ENCODE measurements at places on chromosomes 5 and 9. TPM values are rescaled to one million over a fixed set of nuclear protein-coding genes. Genes with fewer than 3 reads are reported as not detected.

- H3K36me3 ChIP-seq: no peaks in the 10 kb centered on the region
- no peaks in the 10 kb centered on the region for H3K27me3 ChIP-seq
- no peaks in the 10 kb centered on the region for H3K4me1 ChIP-seq
- no peak for DNase-seq
Observed at GRCh38 chr9:26685818-26686217, 206.8 kb downstream of the CAAP1 start.

DNA sequence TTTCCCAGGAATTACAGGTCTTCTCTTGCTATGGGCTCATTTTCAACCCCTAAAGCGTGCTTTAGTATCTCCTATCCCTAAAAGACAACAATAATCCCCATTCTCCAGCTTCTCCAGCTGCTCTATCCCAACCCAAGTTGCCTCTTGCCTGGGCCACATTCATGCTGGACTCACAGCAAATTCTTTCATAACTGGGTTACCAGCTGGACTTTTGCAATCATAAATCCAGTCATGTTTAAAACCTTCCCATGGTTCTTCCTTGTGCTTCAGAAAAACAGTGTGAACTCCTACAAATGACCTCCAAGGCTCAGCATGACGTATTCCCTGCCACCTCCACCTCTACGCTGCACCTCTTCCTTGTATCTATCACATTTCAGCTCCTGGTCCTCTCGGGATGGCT lies 346.9 kb downstream of the GADD45G start:
- H3K27me3 ChIP-seq: peaks cover 5% of the 10 kb centered on the region
- H3K36me3 ChIP-seq: no peaks in the 10 kb centered on the region
- no peak overlapping the region for H3K4me3 ChIP-seq
- H3K4me1 ChIP-seq: peaks cover 3% of the 10 kb centered on the region
- DNase-seq: no peak

- H3K36me3 ChIP-seq: no peaks in the 10 kb centered on the region
- H3K4me3 ChIP-seq: no peak overlapping the region
- DNase-seq: no peak
- no peak overlapping the region for H3K27ac ChIP-seq
- no peaks in the 10 kb centered on the region for H3K27me3 ChIP-seq
Observed at GRCh38 chr5:163889369-163889768, 383.9 kb downstream of the MAT2B start.

- no peak for DNase-seq
- H3K36me3 ChIP-seq: peaks cover 19% of the 10 kb centered on the region
- H3K4me3 ChIP-seq: no peak overlapping the region
- H3K27ac ChIP-seq: no peak overlapping the region
- H3K4me1 ChIP-seq: peaks cover 4% of the 10 kb centered on the region
Observed at GRCh38 chr5:93755716-93756115, 14.3 kb upstream of the POU5F2 start.

Gene CYLC2
- not detected for total RNA-seq

DNA sequence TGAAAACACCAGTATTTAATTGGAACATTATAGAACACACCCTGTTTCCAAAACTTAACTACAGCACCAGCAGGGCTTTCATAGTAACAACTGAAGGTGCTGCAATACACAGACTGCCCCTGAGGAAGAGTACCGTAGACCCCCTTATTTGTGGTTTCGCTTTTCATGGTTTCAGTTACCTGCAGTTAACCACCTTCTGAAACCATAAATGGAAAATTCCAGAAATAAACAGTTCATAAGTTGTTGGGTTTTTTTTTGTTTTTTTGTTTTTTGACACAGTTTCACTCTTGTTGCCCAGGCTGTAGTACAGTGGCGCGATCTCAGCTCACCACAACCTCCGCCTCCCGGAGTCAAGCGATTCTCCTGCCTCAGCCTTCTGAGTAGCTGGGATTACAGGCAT lies 9.5 kb upstream of the GLDC start:
- no peak overlapping the region for H3K27ac ChIP-seq
- DNase-seq: no peak
- H3K27me3 ChIP-seq: peaks cover 2% of the 10 kb centered on the region
- H3K36me3 ChIP-seq: no peaks in the 10 kb centered on the region

Gene ANKRD55
- not detected for total RNA-seq

- H3K36me3 ChIP-seq: peaks cover 5% of the 10 kb centered on the region
- no peaks in the 10 kb centered on the region for H3K27me3 ChIP-seq
- no peak overlapping the region for H3K4me3 ChIP-seq
- DNase-seq: no peak
Observed at GRCh38 chr9:97906236-97906831, 16.0 kb downstream of the TRMO start.

- no peaks in the 10 kb centered on the region for H3K36me3 ChIP-seq
- peaks cover 11% of the 10 kb centered on the region for H3K4me1 ChIP-seq
- no peak overlapping the region for H3K4me3 ChIP-seq
- H3K27me3 ChIP-seq: peaks cover 1% of the 10 kb centered on the region
- no peak for DNase-seq
Observed at GRCh38 chr5:17346811-17347210, 129.4 kb downstream of the BASP1 start.

DNA sequence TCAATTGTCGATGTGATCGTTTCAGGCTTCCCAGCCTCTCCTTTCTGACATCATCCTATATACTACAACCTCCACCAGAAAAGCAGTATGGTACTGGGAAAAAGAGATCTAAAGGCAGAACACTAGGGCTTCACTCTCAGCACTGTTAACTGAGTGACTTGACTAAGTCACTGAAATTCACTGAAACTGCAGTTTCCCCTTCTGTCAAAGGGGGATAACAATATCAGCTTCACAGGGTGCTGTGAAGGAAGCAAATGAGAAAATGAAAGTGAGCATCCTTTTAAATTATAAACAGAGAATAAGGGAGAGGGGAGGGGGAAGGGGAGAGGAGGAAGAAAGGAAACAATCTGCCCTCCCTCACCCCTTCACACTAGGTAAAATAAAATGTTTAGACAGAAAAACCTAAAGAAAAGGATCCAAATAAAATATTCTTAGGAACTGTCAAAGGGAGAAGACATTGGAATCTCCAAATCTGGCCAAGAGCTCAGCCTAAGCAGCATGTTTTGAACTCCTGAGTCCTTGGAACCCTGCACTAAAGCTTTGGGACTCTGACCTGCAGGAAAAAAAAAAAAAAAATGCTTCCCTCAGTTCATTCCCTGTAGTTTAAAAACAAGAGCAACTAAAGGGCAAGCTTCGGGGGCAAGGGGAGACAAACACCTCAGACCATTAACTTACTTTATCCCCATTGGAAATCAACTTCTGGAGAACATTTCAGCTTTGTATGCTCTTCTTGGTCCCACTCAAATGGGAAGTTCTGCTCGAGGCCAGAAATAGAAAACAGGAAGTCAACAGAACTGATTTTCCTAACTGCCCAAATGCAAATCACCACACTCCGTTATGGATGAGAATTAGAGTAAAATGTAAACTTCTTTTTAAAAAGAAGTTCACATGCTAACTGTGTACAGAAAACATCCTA lies 178.3 kb downstream of the DEPDC1B start:
- no peak for DNase-seq
- no peak overlapping the region for H3K4me3 ChIP-seq
- no peaks in the 10 kb centered on the region for H3K36me3 ChIP-seq
- H3K27ac ChIP-seq: no peak overlapping the region

Gene FAM13B
- 31.4 TPM for total RNA-seq

DNA sequence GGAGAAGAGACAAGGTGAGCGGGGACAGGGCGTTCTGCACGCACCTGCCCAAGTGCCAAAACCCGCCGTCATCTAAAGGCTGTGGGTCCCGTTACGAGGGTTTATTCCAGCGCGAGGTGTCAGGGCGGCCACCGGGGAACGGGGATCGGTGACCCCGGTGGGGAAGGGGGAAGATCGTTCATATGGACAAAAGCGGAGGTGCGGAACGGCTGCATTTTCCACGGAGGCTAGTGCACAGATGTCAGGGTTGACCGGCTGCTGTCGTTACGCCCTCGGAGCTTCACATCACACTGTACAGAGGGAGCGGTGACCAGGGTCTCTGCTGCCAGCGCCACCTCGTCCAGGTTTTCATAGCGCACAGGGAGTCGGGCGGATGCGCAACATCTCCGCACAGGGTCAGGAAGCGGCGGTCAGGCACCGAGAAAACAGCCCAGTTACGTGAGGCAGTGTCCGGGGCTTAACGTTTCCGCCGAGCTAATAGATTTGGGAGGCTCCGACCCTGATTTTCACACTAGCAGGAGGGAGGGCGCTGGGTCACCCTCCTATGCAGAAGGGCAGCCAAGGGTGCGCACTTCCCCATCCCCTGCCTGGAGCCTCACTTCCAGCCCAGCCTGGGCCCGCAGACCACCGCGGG lies 13.5 kb downstream of the BTNL9 start:
- peak overlapping the region; percentile 46 for H3K27ac ChIP-seq
- peak overlapping the region; percentile 93 for H3K4me3 ChIP-seq
- peak; percentile 65 for DNase-seq
- H3K27me3 ChIP-seq: peaks cover 7% of the 10 kb centered on the region
- H3K36me3 ChIP-seq: no peaks in the 10 kb centered on the region

Gene PIP5K1B
- total RNA-seq: 0.27 TPM

DNA sequence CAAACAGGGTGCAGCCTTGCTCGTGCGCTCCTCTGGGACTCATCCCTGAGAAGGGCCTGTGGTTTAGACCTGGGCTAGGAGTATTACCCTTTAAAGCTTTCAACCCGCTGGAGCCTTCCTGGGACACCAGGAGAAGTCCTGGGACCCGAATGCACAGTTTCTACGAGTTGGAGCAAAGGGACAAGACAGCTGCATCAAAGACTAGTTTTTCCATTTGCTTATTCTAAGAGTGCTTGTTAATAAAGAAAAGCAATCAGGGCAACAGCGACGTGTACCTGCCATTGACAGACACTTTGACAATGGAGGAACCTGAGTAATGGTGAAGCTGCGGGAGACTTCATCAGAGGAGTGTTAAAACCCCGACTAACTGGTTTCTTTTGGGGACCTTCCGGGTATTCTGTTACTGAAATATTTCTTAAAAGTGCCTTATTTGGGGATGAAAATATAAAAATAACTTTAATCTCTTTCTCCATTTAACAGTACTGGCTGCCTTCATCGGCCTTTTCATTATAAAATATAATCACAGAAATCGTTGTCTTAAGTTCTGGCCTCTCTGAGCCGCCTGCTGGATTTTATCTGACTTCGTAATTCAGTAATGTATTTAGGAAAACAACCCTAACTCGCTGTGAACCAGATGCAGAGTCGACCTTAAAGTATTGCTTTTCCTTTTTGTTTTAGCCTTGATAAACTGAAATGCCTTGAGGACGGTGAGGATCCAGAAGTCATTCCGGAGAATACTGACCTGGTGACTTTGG lies 732 bp downstream of the SNAPC3 start:
- peaks cover 4% of the 10 kb centered on the region for H3K36me3 ChIP-seq
- peaks cover 21% of the 10 kb centered on the region for H3K4me1 ChIP-seq
- DNase-seq: no peak
- peak overlapping the region; percentile 98 for H3K4me3 ChIP-seq

DNA sequence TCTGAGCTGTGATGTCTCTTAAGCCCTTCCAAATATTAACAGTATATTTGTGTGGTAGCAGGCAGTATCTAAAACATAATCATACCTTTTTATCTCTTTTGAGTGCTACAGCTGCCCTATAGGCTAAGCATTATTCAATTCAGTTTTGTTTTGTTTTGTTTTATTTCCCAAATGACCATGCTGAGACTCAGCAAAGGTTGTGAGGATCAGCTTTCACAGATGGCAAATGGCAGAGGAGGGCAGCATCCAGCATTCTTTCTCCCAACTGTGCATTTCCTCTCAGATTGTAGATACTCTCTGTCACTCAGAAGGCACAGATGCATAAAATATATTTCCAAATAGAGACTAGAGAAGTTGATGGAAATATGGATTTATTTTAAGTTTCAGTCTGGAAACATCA lies 90.7 kb downstream of the DAPK1 start:
- no peaks in the 10 kb centered on the region for H3K36me3 ChIP-seq
- peak overlapping the region; percentile 49 for H3K4me3 ChIP-seq
- peaks cover 47% of the 10 kb centered on the region for H3K4me1 ChIP-seq
- peak overlapping the region; percentile 34 for H3K27ac ChIP-seq
- H3K27me3 ChIP-seq: peaks cover 10% of the 10 kb centered on the region
- DNase-seq: no peak

DNA sequence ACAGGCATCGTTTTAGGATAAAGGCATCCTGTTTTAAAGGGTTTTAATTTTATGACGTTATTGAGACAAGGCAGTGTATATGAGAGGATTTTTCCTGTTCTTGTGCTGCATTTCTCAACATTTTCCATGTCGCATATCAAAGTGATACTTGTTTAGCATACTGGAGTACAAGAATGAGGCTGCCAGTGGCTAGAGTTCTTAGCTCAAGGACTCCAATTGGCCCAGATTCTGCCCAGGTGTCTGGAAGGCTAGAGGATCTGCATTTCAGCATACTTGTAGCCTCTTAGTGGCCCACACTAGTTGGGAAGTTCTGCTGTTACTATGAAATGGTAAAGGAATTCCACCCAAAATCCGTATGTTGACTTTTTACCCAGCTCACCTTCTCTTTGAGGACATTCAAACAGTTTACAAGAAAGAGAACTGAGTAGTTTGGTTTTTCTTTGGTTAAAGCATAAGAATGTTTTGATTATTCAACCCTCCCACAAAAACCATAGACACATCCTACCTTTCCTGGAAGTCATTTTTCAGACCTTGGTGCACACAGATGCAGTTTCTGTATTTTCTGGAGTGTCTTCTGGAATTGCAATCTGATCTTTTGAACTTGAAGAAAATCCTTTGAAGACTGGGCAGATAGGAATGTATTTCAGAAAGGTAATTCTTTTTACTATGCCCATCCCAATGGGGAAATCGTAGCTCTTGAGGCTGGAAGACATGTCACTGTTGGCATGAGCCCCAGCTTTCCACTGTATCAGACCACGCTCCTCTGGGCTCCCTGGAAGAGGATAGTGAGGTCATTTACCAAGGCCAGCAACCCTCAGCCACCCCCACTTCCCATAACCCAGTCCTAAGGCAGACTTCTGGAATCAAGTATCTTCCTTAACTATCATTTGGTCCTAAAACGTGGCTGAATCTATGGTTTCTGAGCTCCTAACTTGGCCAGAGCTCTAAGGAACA lies 11.3 kb downstream of the SLC23A1 start:
- H3K27ac ChIP-seq: no peak overlapping the region
- no peaks in the 10 kb centered on the region for H3K27me3 ChIP-seq
- H3K4me3 ChIP-seq: no peak overlapping the region
- H3K36me3 ChIP-seq: no peaks in the 10 kb centered on the region

GRCh38 chr5:169945831-169946261 lies 34.4 kb downstream of the INSYN2B start:
- H3K36me3 ChIP-seq: no peaks in the 10 kb centered on the region
- no peak overlapping the region for H3K27ac ChIP-seq
- H3K4me3 ChIP-seq: no peak overlapping the region

- H3K4me3 ChIP-seq: no peak overlapping the region
- H3K36me3 ChIP-seq: no peaks in the 10 kb centered on the region
- no peak for DNase-seq
- no peak overlapping the region for H3K27ac ChIP-seq
- peaks cover 5% of the 10 kb centered on the region for H3K27me3 ChIP-seq
- H3K4me1 ChIP-seq: no peaks in the 10 kb centered on the region
Observed at GRCh38 chr5:134582941-134583340, 49.7 kb downstream of the SAR1B start.

Gene FREM1
- 1.7 TPM for total RNA-seq

GRCh38 chr9:117411547-117411946 lies 3.3 kb downstream of the ASTN2 start:
- peak overlapping the region; percentile 80 for H3K4me3 ChIP-seq
- H3K27me3 ChIP-seq: peaks cover 5% of the 10 kb centered on the region
- H3K27ac ChIP-seq: no peak overlapping the region
- peaks cover 40% of the 10 kb centered on the region for H3K4me1 ChIP-seq

- peaks cover 22% of the 10 kb centered on the region for H3K4me1 ChIP-seq
- H3K27ac ChIP-seq: no peak overlapping the region
- H3K36me3 ChIP-seq: no peaks in the 10 kb centered on the region
- H3K4me3 ChIP-seq: no peak overlapping the region
Observed at GRCh38 chr9:16575142-16575985, 295.1 kb downstream of the BNC2 start.

Gene ARL10
- 34.7 TPM for total RNA-seq
